Activated CD8-positive, alpha-beta T cell treated with anti-CD3 and anti-CD28 coated beads for 36 hours (primary cell): ENCODE measurements at places on chromosomes 5 and 9. TPM values are rescaled to one million over a fixed set of nuclear protein-coding genes. Genes with fewer than 3 reads are reported as not detected.

The PPP3R2 gene
- total RNA-seq, result not detected

The C9orf43 gene
- 0.74 TPM for total RNA-seq

The INVS gene
- 18.0 TPM for total RNA-seq

The ADAMTS6 gene
- 1.1 TPM for total RNA-seq

The KCNT1 gene
- not detected for total RNA-seq

The C7 gene
- total RNA-seq, result not detected

The NR4A3 gene
- 112 TPM for total RNA-seq

The GOLM1 gene
- 2.7 TPM for total RNA-seq

- H3K27ac ChIP-seq, result peak overlapping the region; percentile 79
- peaks cover 40% of the 10 kb centered on the region for H3K4me1 ChIP-seq
- peak; percentile 48 for DNase-seq
- no peaks in the 10 kb centered on the region for H3K27me3 ChIP-seq
Observed at GRCh38 chr9:136399176-136400037, 563 bp downstream of the SNAPC4 start.

DNA sequence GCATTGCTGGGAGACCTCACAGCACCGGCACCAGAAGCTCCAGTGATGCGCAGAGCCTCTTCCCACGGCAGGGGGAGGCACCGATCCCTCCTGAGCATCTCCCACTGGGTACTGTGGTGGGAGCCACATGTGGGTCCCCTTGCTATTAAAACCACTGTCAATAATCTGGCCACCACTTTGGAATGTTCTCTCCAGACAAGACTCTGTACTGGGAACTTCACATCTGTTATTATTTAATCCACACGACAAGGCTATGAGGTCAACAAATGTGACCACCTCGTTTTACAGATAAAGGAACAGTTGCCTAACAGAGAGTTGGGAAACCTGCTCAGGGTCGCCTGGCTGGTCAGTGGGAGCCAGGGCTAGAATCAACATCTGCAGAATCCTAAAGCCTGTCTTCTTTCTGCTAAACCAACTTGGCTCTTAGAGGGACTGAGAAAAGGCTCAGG, 72.7 kb downstream of the EPB41L4B start:
- no peaks in the 10 kb centered on the region for H3K36me3 ChIP-seq
- no peaks in the 10 kb centered on the region for H3K4me1 ChIP-seq
- no peak overlapping the region for H3K4me3 ChIP-seq
- no peak for DNase-seq
- H3K27me3 ChIP-seq, result peaks cover 10% of the 10 kb centered on the region

GRCh38 chr5:95555553-95555952, 652 bp downstream of the ARSK start:
- H3K36me3 ChIP-seq, result peaks cover 11% of the 10 kb centered on the region
- no peak for DNase-seq
- no peaks in the 10 kb centered on the region for H3K27me3 ChIP-seq
- H3K27ac ChIP-seq, result peak overlapping the region; percentile 91

DNA sequence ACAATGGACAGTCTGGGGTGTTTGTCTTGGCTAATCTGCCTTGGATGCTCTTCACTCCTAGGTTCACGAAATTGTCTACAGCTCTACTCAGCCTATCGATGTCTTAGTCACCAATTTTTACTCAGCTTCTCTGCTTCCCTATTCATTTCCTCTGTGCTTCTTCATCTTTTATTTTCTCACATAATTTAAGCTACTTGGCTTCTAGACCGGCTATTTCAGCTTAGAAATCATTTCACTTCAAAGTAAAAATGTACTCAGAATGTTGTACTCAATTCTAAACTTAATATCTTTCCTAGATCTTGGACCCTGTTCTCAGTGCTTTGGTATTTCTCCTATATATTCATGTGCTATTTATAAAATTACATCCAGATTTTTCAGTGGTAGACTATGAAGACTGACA, 430.0 kb upstream of the FTMT start:
- H3K27me3 ChIP-seq, result no peaks in the 10 kb centered on the region
- DNase-seq, result no peak
- H3K36me3 ChIP-seq, result no peaks in the 10 kb centered on the region
- no peak overlapping the region for H3K27ac ChIP-seq
- H3K4me3 ChIP-seq, result no peak overlapping the region

- H3K36me3 ChIP-seq, result no peaks in the 10 kb centered on the region
- H3K27me3 ChIP-seq, result no peaks in the 10 kb centered on the region
- H3K4me1 ChIP-seq, result no peaks in the 10 kb centered on the region
- DNase-seq, result no peak
- no peak overlapping the region for H3K4me3 ChIP-seq
Observed at GRCh38 chr5:61926911-61927310, 379.1 kb upstream of the KIF2A start.

GRCh38 chr9:79902825-79903600, 331.2 kb downstream of the TLE4 start:
- H3K27ac ChIP-seq, result no peak overlapping the region
- H3K36me3 ChIP-seq, result no peaks in the 10 kb centered on the region
- H3K4me1 ChIP-seq, result no peaks in the 10 kb centered on the region
- no peak for DNase-seq
- no peak overlapping the region for H3K4me3 ChIP-seq

DNA sequence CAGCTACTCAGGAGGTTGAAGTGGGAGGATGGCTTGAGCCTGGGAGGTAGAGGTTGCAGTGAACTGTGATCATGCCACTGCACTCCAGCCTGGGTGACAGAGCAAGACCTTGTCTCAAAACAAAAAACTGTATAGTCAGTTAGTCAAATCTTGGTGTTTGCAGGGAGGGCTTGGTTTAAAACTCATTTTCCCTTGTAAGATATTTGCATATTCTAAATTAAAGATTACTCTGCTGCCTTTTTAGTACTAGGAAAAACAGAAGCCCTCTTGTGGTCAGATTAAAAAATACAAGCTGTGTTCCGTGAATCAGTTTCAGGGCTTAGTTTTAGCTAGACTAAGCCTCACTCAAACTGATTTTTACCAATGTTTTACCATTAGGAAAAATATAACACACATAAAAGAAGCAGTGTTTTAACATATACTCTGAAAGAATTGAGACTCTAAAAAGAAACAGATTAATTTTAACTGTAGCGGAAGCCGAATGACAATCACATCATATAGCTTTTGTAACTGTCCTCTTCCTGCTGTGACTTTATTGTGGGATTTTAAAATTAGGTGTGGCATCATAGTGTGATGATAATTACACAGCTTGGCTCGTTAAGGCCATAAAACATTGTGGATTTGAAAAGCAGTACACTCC, 84.9 kb upstream of the BASP1 start:
- DNase-seq, result no peak
- H3K4me1 ChIP-seq, result peaks cover 4% of the 10 kb centered on the region
- peaks cover 8% of the 10 kb centered on the region for H3K27me3 ChIP-seq
- H3K4me3 ChIP-seq, result no peak overlapping the region

- H3K36me3 ChIP-seq, result no peaks in the 10 kb centered on the region
- DNase-seq, result no peak
- no peak overlapping the region for H3K27ac ChIP-seq
- no peaks in the 10 kb centered on the region for H3K27me3 ChIP-seq
- H3K4me3 ChIP-seq, result no peak overlapping the region
Observed at GRCh38 chr5:54756796-54757402, 228.5 kb downstream of the ESM1 start.

DNA sequence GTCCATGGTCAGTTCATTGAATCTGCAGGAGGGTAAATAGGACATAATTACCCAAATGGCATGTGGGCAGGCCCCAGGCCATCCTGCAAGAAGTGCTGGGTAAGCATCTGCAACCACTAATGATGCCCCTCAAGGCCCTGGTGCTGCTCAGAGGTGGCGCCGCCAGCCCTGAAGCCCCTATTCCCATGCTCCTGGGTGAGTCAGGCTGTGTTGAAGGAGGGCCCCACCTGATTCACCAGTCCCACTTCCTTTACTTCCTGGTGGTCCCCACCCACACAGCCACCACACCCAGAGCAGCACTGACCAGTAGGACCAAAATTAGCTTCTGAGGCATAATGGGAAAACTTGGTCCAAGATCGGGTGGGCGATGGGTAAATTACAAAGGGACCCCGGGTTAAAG, 120.4 kb upstream of the SPRY4 start:
- no peak for DNase-seq
- H3K27ac ChIP-seq, result no peak overlapping the region
- peaks cover 16% of the 10 kb centered on the region for H3K27me3 ChIP-seq
- H3K36me3 ChIP-seq, result no peaks in the 10 kb centered on the region

GRCh38 chr5:94031631-94032030, 290.2 kb upstream of the POU5F2 start:
- no peak overlapping the region for H3K4me3 ChIP-seq
- DNase-seq, result no peak
- no peaks in the 10 kb centered on the region for H3K27me3 ChIP-seq
- peaks cover 57% of the 10 kb centered on the region for H3K36me3 ChIP-seq
- H3K27ac ChIP-seq, result no peak overlapping the region

DNA sequence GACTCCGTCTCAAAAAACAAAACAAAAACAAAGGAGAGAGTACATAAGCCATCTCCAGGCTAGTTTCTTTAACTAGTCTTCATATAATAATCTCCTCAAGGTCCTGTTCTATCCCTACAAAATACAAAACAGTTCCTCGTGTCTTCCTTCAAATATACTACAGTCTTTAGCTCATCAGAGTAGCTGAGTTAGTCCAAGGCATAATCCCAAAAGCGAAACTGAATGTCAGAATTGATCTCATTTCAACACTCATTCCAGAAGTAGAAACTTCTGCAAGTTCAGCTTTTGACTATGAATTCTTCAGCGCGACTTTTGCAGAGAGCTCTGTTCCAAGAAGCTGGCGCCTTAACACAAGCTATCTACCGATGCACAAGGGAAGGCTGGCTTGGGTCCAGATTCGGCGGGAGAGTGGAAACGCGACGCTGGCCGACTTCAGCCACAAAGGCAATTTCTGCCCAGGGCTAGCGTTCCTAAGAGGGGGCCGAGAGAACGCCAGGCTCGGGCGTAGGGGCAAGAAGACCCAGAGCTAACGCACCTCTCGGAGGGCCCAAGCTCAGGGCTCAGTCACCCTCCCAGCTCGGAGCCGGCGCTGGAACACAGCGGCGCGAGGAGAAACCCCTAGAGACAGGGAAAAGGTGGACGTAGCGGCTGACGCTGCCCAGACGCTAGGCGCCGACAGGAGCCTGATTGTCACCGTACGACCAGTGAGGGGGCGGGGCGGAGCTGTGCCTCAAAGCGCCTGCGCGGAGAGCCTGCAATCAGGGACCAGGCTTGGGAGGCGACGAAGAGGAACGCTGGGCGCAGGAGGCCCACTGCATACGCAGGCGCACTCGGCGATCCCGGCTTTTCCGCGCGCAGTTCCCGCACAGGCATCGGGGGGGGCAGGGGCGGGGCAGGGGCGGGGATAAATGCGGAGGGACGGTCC, 469 bp upstream of the HSDL2 start:
- peak; percentile 99 for DNase-seq
- H3K27ac ChIP-seq, result peak overlapping the region; percentile 98
- H3K27me3 ChIP-seq, result no peaks in the 10 kb centered on the region
- H3K4me1 ChIP-seq, result peaks cover 32% of the 10 kb centered on the region
- H3K4me3 ChIP-seq, result peak overlapping the region; percentile 87

- no peak overlapping the region for H3K27ac ChIP-seq
- H3K36me3 ChIP-seq, result peaks cover 37% of the 10 kb centered on the region
- H3K4me1 ChIP-seq, result peaks cover 13% of the 10 kb centered on the region
Observed at GRCh38 chr5:80736730-80737129, 81.9 kb upstream of the DHFR start.

DNA sequence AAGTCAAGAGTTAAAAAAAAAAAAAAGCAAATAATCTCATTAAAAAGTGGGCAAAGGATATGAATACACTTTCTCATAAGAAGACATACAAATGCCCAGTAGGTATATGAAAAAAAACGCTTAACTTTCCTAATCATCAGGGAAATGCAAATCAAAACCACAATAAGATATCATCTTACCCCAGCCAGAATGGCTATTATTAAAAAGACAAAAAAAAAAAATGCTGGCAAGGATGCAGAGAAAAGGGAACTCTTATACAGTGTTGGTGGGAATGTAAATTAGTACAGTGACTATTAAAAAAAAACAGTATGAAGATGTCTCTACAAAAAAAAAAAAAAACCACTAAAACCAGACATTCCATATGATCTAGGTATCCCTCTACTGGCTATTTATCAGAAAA, 79.4 kb downstream of the LPAR1 start:
- H3K36me3 ChIP-seq, result no peaks in the 10 kb centered on the region
- no peak overlapping the region for H3K27ac ChIP-seq
- no peaks in the 10 kb centered on the region for H3K27me3 ChIP-seq

DNA sequence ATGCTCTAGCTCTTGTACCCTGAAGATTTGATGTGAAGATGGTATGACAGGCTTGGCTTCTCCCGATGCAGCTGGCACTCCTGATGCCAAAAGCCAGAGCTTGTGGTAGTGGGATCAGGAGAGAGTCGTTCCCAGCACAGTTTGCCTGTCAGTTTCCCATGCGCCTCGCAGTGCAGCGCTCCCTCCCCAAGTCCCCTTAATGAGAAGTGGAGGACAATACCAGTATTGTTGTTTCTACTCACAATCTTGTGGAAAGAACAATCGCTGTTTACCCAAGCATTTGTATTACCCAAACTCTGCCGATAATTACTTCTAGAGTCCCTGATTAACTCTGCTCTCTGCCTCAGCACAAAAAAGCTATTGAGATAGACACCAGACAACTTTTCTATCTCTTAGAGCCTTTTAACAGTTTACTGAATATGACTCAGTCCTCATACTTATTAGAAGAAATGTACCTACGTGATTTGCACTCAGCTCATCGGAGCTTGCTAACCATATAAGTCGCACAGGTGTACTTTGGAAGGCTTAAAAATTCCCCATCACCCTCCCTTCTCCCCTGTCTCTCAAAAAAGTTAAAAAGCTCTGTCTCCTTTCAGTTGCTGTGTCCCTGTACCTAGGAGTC, 283.2 kb upstream of the TMEM161B start:
- no peaks in the 10 kb centered on the region for H3K36me3 ChIP-seq
- DNase-seq, result no peak
- no peak overlapping the region for H3K27ac ChIP-seq
- H3K4me1 ChIP-seq, result peaks cover 7% of the 10 kb centered on the region
- no peaks in the 10 kb centered on the region for H3K27me3 ChIP-seq
- no peak overlapping the region for H3K4me3 ChIP-seq

GRCh38 chr5:148379340-148379739, 4.4 kb upstream of the FBXO38 start:
- H3K36me3 ChIP-seq, result peaks cover 26% of the 10 kb centered on the region
- no peak overlapping the region for H3K4me3 ChIP-seq
- peaks cover 22% of the 10 kb centered on the region for H3K4me1 ChIP-seq
- no peak overlapping the region for H3K27ac ChIP-seq

DNA sequence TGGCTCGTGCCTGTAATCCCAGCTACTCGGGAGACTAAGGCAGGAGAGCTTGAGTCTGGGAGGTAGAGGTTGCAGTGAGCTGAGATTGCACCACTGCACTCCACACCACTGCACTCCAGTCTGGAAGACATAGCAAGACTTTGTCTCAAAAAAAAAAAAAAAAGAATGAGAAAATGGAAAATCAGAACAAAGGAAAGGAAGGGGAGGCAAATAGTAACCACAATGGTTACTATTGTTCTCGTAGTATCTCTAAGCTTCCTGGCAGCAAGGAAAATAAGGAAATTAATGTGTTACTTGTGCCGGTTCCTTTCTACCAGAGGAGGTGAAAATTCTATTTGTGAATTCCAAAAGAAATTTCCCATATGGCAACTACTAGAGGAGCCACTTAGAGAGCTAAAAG, 48.5 kb upstream of the BNC2 start:
- no peak overlapping the region for H3K27ac ChIP-seq
- no peak for DNase-seq
- H3K27me3 ChIP-seq, result no peaks in the 10 kb centered on the region
- no peaks in the 10 kb centered on the region for H3K36me3 ChIP-seq
- H3K4me3 ChIP-seq, result no peak overlapping the region

- H3K27ac ChIP-seq, result no peak overlapping the region
- DNase-seq, result no peak
- H3K4me3 ChIP-seq, result no peak overlapping the region
- no peaks in the 10 kb centered on the region for H3K4me1 ChIP-seq
Observed at GRCh38 chr9:32906213-32906612, 95.2 kb downstream of the APTX start.

GRCh38 chr5:180001136-180001535, 70.4 kb downstream of the RNF130 start:
- H3K27ac ChIP-seq, result no peak overlapping the region
- H3K27me3 ChIP-seq, result no peaks in the 10 kb centered on the region
- no peak overlapping the region for H3K4me3 ChIP-seq
- no peaks in the 10 kb centered on the region for H3K36me3 ChIP-seq
- peaks cover 4% of the 10 kb centered on the region for H3K4me1 ChIP-seq
